ENCODE measurements at places on chromosomes 3 and 15.

DNA sequence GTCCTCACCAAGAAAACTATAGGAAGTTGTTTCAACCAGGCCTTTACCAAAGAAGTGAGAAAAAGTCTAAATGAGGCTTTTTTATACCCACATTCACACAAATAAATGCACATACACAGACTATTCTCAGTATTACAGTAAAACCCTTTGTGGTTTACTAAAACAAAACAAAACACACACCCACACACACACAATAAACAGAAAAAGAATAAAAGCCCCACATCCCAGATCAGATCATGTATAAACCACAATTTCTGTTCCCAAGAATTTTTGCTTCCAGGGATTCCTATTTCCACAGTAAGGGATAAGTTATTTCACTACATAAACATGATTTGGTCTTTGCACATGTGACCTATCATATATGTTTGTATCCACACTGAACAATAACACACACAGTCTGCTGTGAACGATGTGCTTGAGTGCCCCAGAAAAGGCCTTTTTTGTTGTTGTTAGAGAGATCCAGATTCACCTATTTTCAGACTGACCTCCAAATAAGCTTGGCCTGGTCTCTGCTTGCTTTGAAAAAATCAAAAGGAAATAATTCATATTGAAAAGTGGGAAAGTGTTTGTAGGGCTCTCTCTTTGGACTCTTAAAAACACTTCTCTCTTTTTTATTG lies 283.4 kb upstream of the ATP11B start:
- DNase-seq: no peak

DNA sequence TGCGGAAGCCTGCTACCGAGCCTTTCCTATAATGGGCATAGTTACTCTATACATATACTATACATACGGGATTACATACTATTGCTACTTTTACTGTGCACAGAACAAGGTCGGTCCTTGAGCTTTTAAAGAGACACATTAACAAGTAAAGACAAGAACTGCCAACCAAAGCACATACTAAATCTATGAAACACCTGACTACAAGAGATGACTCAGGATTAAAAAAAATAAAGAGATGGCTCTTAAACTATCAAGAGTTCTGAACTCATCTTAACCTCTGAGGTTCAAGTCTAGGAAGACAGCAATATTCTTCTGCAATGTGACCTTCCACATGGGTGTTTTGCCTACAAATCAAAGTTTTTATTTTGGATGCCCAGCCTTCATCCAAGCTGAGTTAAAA lies 106.8 kb downstream of the TNIK start:
- DNase-seq: no peak

- no peak for DNase-seq
These were observed 1217.6 kb upstream of the ALCAM start for GRCh38 chr3:104149154-104149553.

DNA sequence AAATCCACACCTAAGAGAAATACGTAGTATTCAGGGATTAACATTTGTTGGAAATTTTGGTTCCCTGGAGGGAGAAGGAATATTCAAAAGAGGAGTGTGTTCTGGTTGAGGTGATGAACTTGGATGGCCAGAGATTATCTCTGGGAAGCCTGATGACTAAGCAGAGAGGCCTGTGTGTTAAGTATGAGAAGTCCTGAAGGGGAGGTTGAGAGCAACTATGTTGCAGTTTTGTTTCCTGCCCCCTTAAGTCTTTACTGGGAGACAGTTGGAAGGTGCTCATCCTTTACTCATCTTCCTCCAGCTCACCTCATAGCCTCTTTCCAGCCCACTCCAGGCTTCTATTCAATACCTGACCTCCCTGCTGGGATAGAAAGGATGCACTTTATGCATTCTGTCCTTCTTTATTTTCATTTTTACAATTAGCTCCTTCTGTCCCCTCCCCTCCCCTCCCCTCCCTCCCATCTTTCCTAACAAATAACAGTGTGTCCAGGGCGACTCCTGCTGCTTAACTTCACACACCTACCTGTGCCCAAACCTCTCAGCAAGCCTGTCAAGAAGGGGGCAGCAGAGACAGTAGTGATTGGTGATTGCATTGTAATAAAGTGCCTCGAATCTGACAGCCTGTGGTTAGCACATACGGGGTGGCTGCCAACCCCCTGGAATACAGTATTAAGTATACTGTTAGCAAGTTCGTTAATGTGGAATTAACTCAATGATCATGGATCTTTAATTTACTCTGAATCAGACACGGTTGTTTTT lies 11.9 kb downstream of the RAP2B start:
- DNase-seq: no peak

DNA sequence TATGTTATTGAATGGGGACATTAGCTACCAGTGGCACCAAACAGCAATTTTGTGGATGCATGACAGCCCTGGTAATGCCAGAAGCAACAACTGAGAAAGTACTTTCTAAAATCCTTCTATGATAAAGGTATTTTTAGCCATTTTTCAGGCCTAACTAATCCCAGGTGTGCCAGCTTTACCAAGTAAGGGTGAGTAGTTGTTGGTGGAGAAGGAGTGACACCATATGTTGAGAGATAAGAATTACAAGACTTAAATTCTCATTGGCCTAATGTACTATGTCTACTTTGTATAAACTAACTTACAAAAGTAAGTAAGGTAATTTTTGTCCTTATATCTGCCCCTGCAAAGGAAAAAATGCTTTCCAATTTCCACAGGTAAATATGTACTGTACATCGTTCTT lies 4.1 kb upstream of the COX17 start:
- peak; percentile 56 for DNase-seq

- DNase-seq: no peak
These were observed 19.9 kb upstream of the NFKBIZ start for GRCh38 chr3:101829437-101829830.

DNA sequence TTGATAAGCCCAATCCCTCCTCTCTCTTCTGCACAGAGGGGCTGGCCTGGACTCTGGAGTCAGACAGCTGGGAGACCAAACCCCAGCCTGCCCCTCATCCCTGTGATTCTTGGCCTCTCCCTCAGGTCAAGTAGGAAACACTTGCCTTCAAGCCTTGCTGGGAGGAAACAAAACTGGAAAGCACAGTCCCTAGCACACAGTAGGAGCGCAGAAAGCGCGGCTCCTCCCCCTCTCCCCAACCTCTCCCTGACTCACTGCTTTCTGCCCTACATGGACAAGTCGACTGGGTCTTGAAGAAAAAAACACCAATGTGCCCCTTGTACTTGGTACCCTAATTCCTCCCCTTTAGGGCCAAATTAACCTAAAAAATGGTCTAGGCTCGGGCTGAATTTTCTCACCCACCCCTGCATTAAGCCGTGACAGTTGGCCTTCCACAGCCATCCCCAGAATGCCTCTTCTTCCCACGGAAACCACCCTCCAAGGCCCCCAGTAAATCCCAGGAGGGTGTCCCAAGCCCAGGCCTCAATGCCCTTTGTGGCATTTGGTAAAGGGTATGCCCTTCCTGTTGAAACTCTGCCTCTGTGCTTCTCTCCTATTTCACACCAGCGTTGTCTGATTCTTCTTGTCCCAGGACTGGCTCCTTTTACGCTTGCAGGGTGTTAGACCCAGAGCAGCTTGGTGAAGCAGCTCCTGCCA lies 11.3 kb upstream of the RAF1 start:
- no peak for DNase-seq

- DNase-seq: no peak
These were observed 127.6 kb upstream of the GBE1 start for GRCh38 chr3:81888914-81889557.

- no peak for DNase-seq
These were observed 41.4 kb upstream of the THBS1 start for GRCh38 chr15:39539466-39539865.

DNA sequence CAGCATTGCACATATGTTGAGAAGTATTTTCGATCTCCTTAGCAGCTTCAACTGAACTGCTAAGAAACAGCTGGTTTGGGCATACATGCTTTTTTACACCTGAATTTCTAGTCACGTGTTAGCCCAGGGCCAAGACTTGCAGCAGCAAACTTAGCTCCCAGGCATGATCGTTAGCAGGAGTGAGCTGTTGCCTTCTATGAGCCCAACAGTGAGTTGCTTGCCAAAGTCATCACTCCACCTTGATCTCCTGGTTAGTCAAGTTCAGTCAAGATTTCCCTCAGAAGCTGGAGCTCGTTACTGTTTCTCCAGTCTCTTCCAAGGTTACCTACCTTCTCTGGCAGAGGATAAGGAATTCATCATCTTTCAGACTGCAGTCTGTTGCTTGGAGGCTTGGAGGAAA lies 100.4 kb upstream of the SEMA6D start:
- DNase-seq: no peak

GRCh38 chr15:99718421-99718820 lies 14.8 kb downstream of the LYSMD4 start:
- no peak for DNase-seq

GRCh38 chr3:77093101-77093500 lies 53.2 kb downstream of the ROBO2 start:
- DNase-seq: no peak

GRCh38 chr3:34294240-34294639 lies 495.8 kb downstream of the PDCD6IP start:
- no peak for DNase-seq

GRCh38 chr3:68977486-68978167 lies 35.9 kb downstream of the EOGT start:
- DNase-seq: no peak

DNA sequence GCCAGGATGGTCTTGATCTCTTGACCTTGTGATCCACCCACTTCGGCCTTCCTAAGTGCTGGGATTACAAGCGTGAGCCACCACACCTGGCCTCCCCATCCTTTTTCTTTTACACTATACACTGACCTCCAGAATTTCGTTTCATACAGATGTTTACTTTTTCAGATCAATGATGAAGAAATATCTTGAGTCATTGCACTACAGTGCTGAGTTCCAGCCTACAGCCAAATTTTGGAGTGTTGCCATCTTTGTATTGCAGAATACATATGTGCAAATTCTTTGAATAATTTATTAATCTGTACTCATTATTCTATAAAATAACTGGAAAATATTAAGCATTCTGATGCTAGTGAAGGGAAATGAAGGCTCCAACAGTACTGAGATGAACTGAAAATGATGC lies 12.5 kb downstream of the ZPLD1 start:
- DNase-seq: no peak

DNA sequence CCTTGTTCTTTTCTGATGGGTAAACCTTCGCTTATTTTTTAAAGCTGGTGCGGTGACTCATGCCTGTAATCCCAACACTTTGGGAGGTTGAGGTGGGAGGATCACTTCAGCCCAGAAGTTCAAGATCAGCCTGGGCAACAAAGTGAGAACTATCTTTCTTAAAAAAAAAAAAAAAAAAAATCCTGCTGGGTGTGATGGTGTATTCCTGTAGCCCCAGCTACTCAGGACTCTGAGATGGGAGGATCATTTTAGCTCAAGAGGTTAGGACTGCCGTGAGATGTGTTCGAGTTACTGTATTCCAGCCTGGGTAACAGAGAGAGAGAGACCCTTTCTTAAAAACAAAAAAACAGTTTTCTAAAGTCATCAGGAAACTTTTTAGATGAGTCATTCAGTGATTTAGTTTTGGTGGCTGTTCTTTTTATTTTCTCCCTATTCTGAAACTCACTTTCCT lies 37.7 kb downstream of the SLMAP start:
- no peak for DNase-seq

- peak; percentile 57 for DNase-seq
These were observed 6.0 kb upstream of the SLC28A1 start for GRCh38 chr15:84878504-84878903.

DNA sequence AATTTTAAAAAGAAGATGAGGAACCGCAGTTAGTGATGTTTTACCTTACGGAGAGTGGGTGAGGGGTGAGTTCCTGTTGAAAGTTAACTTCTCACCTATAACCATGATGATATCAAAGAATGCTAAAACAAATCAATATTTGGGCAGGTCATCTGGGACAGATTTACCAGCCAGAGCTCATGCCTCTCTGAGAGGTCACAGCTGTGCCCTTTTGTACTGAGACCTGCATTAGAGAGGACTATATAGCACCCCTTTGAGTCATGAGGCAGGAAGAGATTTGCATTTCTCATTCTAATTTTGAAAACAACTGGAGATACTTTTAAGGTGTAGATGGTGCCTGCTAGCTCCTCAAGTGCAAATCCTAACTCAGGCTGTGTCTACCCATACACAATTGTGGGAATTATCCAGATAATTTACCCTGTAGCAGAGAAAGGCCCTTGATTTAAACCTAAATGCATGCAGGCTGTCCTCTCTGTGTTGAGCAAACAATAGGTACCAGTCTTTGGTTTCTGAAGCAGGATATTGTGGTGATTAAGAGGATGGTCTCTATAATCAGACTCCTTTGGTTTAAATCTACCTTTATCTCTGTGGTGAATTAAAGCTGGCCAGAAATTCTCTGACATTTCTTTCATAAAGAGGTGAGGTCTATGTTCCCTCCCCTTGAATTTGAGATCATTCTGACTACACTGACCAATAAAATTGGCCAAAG lies 5.8 kb upstream of the TM4SF4 start:
- no peak for DNase-seq

- DNase-seq: no peak
These were observed 81.9 kb upstream of the ZNF280D start for GRCh38 chr15:56815247-56815646.

DNA sequence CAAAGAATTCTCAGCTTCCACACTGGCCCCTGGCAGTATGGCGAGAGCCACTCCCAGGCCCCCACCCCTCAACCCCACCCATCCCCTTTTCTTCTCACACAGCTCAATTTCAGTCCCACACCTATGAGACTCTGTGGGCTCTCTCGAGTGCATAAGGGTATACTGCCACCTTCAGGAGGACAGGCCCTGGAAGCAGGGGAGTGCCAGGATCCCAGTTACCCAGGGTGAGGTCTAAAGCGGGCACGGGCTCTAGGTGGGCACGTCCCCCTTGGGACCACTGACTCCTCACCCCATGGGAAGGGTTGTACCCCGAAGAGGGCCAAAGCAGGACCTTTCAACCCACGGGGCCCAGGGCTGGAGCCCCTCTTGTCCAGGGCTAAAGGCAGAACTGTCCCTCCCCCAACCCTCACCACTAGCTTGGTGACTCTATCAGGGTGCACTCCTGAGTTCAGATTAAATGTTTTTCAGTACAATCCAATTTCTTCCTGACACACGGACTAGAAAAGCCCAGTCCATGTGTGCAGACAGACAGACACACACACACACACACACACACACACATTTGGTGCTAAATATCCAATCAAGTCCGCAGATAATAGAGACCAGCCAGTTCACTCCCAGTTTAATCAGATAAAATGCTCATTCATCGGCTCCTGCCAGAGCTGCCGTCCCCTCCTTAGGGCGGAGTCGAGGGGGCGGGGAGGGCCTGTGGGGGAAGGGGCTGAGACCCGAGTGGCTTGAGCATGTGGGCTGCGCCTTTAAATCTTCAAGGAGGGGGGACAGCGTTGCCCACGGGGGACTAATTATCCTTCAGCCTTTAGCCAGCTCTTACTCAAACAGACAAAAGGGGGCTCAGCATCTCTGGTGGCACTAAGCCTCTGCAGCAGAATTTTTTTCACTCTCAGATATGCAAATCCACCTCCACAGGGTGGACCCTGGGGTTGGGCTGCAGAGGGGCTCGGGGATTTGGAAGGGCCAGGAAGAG lies 59.3 kb downstream of the CYP11A1 start:
- DNase-seq: peak; percentile 31

- no peak for DNase-seq
These were observed 489.6 kb upstream of the RASGRP1 start for GRCh38 chr15:39054128-39054732.

- no peak for DNase-seq
These were observed 74.5 kb downstream of the TBC1D2B start for GRCh38 chr15:78002996-78003395.

GRCh38 chr3:120875507-120875906 lies 32.5 kb upstream of the STXBP5L start:
- DNase-seq: no peak

- no peak for DNase-seq
These were observed 37.8 kb downstream of the MAP4 start for GRCh38 chr3:47978386-47978785.

Measured in inflammatory macrophage treated with lipopolysaccharide for 4 hours (primary cell).